Mesenteric fat pad (tissue), 1 donor: ENCODE measurements at places on chromosomes 3 and 15. TPM values are rescaled to one million over a fixed set of nuclear protein-coding genes. Genes with fewer than 3 reads are reported as not detected.

The ARPP21 gene
- 0.29 TPM for total RNA-seq

The KLHDC8B gene
- 53.5 TPM for total RNA-seq

The HCLS1 gene
- total RNA-seq = 82.1 TPM

The RASGRP1 gene
- 1.1 TPM for total RNA-seq

The DHX30 gene
- total RNA-seq = 52.2 TPM
